ENCODE measurements at places on chromosomes 11 and 22. TPM values are rescaled to one million over a fixed set of nuclear protein-coding genes. Genes with fewer than 3 reads are reported as not detected.

DNA sequence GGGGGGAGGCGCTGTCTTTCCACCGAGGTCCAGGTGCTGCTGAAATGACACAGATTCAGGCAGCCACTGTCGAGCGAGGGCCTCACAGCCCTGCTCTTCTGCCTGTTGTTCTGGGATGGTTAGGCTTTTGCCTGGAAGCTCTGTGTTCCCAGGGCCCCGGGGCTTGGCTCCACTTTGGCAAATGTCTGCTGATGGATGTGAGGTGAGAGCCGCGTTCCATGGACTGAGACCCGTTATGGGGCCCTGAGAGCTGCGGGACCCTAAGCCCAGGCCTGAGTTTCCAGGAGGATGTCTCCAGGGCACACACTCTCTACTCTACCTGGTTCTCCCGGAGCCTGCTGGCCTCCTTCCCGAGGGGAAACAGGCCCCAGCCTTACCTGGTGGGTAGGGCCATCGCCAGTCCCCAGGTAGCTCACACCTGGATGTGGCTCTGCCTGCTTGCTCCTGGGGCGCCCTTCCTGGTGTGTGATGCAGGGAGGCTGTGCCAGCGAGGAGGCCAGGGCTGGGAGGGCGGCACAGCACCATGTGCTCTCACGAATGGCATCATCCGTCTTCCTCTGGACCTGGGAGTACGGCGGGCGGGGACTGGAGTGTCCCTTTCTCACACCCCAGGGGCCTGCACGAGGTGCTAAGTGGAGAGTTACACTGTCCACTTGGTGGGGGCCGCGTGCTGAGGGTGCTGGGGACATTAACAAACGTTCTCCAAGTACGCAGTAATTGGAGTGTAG is 435.5 kb downstream of the TBC1D22A start:
- DNase-seq, result no peak

GRCh38 chr11:13897646-13898276 is 64.8 kb upstream of the SPON1 start:
- DNase-seq, result no peak

- peak; percentile 72 for DNase-seq
Observed at GRCh38 chr22:33529424-33530113, 390.7 kb downstream of the LARGE1 start.

GRCh38 chr11:22634897-22635629 is 9.4 kb upstream of the FANCF start:
- DNase-seq, result peak; percentile 4

GRCh38 chr11:61406067-61406466 is 13.7 kb downstream of the TMEM216 start:
- no peak for DNase-seq

DNA sequence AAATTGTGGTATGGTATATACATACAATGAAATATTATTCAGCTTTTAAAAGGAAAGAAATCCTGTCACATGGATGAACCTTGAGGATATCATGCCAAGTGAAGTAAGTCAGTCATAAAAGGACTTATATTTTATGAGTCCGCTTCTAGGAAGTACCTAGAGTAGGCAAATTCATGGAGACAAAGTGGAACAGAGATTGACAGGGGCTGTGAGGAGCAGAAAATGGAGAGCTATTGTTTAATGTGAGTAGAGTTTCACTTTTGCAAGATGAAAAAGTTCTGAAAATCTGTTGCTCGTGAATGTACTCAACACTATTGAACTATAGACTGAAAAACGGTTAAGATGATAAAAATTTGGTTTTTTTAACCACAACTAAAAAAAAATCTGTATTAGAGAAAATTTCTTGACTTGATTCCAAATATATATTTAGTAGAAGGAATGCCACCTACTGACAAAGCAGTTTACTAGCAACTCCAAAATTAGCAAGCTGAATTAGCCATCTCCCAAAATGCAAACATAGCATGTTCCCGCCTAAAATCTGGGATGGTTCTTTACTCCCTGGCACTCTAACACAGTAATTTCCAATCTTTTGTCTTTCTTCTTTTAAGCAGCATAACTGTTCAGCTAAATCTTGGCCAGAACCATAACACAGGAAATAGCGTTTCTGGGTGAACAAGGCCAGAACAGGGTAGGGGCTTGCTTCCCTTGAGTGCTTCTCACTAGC is 1.5 kb downstream of the UFD1 start:
- peak; percentile 45 for DNase-seq

DNA sequence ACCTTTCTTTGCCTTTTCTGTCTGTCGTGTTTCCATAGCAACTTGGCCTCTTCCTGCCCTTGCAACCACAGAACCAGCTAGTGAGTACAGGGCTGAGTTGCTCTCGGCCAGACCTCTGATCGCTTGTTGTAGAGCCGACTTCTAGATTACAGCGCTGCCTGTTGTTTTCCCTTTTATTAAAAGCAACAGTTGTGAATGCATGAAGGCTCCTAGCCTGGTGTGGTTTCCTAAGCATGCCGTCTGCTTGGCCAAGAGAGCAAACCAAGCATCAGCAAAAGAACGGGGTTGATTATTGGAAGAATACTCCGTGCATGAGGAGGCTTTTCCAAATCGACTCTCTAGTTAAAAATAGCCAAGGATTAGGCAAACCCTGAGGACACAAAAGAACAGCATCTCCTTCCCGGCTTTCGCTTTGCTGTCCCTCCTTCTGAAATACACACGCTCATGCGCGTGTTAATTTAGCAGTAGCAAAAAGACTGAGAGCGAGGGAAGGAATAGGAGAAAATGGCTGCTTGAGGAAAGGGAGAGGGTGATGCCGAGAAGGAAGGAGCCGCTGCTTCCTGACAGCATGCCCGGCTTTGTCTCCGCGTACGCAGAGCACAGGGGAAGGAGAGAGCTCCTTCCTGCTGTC is 71.5 kb upstream of the TTC12 start:
- peak; percentile 57 for DNase-seq

GRCh38 chr11:72278905-72279304 is 34.9 kb upstream of the PHOX2A start:
- peak; percentile 55 for DNase-seq

DNA sequence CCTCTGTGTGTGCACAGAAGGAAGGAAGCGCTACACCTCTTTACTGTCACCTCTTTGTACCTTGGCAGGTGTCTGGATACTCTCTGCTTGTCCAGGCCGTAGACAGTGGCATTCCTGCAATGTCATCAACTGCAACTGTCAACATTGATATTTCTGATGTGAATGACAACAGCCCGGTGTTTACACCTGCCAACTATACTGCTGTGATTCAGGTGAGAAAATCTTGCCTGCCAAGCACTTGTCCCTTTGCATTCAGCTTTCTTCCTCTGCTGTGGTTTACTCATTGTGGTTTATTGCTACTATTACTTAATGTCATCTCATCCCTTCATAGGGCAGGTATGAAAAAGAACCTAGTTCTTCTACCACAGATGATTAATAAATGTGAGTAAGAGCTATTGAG is 131.9 kb upstream of the MTNR1B start:
- DNase-seq, result no peak

DNA sequence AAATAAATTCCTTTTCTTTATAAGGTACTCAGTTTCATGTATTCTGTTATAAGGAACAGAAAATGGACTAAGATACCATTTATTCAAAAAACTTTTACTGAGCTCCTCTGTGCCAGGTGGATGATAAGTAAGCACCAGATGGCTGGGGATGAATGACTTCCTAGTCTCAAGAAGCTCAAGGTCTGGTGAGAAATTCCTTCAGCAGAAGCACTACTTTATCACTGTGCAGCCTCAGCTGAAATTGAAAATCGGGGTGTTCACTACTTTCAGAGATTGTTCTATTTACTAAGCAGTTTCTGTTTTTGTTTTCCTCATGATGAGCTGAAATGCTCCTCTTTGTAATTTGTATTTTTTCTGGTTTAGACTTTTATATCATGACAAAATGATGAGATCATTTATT is 7.8 kb downstream of the LDHAL6A start:
- no peak for DNase-seq

The BRSK2 gene
- total RNA-seq, result not detected

- DNase-seq, result no peak
Observed at GRCh38 chr22:49627217-49628181, 200.2 kb downstream of the BRD1 start.

- DNase-seq, result no peak
Observed at GRCh38 chr22:18056807-18057474, 20.8 kb upstream of the PEX26 start.

DNA sequence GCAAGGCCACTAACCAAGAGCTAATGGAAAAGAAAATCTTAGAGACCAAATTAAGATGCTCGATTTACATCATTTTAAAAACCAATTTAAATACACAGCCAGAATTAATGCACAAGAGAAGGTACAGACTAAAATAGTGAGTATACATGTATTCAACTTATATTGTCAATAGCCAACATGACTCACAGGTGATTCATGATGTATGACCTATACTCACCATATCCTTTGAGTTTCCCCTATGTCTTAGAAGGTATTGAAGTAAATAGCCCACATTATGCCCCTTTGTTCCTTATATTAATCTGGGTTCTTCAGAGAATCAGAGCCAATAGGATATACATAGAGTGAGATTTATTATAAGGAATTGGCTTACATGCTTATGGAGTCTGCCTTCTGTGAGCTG is 97.5 kb upstream of the ANO3 start:
- DNase-seq, result peak; percentile 27

DNA sequence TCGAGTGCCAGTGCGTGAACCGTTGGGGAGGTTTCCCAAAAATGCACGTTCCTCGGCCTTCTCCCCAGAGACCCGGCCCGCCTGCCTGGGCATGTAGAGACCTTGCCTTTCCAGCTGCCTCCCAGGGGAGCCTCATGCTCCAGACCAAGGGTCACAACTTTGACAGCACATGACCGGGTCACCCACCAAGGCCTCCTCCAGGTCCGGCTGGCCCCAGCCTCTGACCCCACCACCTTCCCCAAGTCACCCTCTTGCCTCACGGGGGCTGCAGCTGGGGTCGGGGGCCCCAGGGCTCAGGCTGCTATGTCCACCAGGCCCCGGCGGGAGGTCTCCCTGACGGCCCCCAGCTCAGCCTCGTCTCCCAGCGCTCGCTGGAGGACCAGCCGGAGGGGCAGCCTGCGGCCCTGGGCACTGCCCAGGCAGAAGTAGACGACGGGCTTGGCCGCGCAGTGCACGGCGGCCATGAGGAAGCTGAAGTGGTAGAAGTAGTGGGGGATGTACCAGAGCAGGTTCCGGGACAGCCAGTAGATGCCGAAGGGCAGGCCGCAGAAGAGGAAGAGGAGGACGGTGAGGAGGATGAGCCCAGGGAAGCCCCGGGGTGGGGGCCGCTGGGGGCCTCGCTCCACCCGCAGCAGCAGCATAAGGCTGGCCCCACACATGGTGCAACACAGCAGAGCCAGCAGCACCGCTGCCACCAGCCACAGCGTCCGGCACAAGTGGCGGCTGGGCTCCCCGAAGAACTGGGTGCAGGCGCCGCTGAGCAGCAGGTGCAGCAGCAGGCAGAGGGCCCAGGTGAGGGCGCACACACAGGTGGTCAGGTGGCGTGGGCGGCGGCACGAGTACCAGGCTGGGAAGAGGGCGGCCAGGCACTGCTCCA is 4.4 kb downstream of the MRGPRE start:
- DNase-seq, result no peak

DNA sequence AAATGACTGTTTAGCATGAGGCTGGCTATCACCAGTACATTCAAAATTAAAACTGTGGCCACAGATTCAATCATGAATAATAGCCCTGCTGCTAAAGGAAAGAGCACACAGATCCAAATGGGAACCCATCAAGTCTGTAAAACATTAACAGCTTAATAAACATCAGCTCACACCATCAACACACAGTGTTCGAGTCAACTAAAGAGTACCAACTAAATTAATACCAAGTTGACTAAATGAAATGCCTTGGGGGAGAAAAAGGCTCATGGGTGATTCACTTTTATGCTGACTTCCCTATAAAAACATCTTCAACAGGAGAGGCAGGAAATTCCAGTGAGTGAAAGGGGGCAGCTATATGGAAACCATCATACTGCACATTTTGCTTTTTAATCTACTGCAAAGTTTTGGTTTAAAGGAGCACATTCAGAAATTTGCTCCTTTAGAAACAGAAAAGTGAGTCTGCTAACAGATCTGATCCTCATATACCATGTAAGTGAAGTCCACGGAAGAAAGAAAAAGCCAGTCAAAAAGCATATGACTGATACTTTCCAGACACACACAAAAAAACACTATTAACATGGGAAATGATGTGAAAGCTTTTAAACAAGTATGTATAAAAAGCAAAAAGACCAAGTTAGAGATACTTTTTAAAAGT is 16.3 kb downstream of the LGR4 start:
- peak; percentile 54 for DNase-seq

The INS gene
- total RNA-seq, result not detected

DNA sequence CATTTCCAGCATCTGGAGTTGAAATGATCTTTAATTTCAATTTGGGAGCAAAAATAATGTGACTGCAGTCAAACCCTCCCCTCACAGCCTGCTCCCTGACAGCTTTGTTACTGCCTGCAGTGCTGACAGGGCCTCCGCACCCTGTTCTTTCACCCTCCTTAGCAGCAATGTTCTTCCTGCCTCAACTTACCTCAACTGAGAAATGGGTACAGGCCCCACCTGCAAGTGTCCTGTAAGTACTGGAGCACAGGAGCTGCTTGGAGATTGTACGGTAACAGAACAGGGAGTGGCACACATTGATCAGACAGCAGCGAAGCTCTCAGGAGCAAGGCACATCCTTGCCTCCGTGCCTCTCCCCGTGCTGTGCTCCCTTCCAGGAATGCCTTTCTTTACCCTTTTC is 131.3 kb downstream of the CHST1 start:
- no peak for DNase-seq

DNA sequence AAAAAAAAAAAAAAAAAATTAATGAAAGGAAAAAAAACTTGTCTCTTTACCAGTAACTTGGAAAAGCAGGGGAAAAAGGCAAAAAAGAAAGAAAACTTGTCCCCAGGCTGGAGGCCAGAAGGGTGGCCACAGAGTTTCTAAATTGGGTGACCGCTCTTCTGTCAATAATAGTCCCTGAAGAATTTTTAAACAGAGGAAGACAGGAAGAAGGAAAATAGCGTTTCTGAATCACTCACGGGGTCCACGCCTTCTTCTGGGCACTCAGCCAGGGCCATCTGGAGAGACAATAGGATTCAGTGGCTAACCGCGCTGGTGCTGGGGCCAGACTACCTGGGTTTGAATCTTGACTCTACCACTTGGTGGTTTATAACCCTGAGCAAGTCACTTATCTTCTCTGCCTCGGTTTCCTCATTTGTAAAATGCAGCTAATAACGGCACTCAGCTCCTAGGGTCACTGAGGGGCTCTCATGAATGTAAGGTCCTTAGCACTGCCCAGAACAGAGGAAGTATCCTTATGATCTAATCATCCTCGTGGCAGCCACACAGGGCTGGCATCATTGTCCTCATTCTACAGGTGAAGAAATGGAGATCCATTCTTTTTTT is 7.0 kb downstream of the C11orf86 start:
- peak; percentile 89 for DNase-seq

DNA sequence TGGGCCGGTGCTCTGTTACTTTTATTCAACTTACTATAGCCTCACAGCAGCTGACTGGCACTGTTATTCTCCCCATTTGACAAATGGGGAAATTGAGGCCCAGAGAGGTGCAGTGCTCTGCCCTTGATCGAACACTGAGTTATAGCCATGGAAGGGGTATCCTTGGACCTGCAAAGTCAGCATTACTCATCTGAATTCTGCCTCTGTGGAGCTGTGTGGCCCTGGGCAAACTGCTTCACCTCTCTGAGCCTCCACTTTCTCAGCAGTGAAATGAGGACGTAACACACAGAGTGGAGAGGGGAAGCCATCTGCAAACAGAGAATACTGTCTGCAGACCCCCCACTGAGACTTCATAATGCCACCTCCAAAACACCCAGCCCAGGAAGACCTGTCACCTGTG is 25.3 kb downstream of the TPST2 start:
- DNase-seq, result no peak

The C22orf42 gene
- not detected for total RNA-seq

GRCh38 chr11:119148720-119149017 is 183 bp upstream of the ABCG4 start:
- DNase-seq, result no peak

- peak; percentile 42 for DNase-seq
Observed at GRCh38 chr11:102451681-102452460, 694 bp downstream of the TMEM123 start.

Data from fibroblast of the aortic adventitia (primary cell).